ENCODE measurements at places on chromosomes 1 and 21.

DNA sequence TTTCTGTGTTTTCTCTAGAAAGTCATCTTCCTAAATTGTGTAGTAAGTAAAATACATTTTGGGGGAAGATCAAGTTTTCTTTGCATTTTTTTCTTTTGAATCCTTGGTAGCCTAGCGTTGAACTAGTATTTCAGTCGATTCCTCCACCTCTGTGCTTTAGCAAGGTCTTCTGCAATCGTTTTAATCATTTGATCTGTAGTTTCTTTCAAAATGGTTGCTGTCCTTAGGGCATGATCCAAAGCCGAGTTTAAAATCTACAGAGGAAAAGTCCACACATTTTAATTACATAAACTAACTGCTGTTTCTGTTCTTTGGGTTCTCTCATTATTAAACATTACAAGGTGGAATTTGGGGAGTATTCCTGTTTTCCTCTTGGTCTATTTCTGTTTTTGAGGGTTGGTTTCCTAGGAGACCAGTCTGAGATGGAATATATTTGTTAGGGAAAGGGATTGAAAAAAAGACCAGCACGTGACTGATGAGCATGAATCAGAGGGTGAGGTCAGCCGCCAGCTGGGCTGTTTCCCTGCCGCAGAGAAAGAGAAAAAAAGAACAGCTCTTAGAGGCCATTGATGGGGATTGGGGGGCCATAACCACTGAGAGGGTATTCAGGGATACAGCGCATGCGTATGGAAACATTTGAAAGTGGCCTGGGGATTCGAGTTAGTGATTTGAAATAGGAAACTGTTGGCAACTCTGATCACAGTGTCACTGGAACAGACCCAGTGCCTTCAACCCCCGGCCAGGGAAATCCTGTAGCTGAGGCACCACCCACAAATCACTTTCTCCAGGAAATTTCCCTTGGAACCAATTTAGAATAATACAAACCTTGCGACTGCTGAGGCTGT lies 40.6 kb downstream of the AKNAD1 start:
- DNase-seq, result no peak

- no peak for DNase-seq
Observed at GRCh38 chr21:16307256-16307655, 577.5 kb downstream of the USP25 start.

GRCh38 chr1:99327357-99327756 lies 63.1 kb downstream of the PLPPR4 start:
- DNase-seq, result no peak

GRCh38 chr1:226215239-226215638 lies 8.2 kb upstream of the MIXL1 start:
- DNase-seq, result no peak

GRCh38 chr1:69733061-69733460 lies 165.3 kb downstream of the LRRC7 start:
- DNase-seq, result no peak

GRCh38 chr1:109298666-109299557 lies 7.9 kb downstream of the MYBPHL start:
- DNase-seq, result no peak

GRCh38 chr1:39453603-39454002 lies 37.8 kb upstream of the BMP8A start:
- no peak for DNase-seq

DNA sequence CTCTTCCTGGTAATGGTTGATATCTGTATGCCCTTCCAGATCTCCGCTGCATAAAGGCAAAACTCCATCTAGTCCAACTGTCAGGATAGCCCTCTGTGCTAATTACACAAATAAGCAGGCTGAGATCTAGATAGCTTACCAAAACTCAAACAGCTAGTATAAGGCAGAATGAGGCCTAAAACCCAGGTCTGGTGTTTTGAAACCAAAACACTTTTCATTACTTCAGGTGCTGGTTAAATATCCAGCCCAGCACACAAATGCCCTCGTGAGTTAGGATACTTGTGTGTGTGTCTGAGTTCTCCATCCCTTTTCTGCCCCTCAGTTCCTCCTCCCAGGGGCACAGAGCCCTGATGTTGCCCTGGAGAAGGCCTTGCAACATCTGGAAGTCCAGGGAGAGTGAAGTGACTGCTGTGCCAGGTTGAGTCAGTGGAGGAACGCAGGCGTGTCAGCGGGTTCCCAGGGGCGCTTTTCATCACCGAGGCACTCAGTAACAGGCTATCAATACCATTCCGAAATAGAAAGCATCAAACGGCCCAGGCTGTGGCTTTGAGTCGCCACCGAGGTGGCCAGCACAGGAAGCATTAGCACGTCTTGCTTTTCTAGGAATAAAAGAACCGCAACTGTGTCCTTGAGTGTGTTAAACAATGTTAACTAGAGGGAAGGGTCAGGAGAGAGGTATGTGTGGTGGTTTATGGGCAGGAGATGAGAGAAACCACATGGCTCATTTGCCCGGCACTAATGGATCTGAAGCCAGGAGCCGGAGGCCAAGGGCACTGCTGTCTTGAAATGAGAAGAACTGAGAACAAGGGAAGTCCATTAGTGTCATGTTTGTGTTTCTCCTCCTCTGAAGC lies 90.7 kb upstream of the WLS start:
- no peak for DNase-seq

DNA sequence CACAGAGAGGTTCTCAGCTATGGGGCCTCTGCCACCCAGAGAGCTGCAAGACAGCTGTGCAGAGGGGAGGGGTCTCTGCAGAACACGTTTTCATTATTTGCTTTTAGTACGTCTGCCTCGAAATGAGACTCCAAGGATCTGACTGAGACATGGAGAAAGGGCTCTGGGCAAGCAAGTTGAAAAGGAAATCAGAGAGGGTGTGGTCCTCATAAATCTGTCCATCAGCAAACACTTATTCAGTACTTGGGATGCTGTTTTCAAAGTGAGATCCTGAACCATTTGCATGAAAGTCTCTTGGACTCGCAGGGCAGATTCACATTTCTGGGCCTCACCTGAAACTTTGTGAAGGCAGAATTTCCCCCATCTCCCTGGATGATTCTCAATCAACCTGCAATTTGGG lies 197.4 kb upstream of the GALNT2 start:
- DNase-seq, result no peak

- DNase-seq, result no peak
Observed at GRCh38 chr1:58249737-58250586, 296.6 kb downstream of the OMA1 start.

- no peak for DNase-seq
Observed at GRCh38 chr1:36239941-36240637, 15.8 kb downstream of the THRAP3 start.

DNA sequence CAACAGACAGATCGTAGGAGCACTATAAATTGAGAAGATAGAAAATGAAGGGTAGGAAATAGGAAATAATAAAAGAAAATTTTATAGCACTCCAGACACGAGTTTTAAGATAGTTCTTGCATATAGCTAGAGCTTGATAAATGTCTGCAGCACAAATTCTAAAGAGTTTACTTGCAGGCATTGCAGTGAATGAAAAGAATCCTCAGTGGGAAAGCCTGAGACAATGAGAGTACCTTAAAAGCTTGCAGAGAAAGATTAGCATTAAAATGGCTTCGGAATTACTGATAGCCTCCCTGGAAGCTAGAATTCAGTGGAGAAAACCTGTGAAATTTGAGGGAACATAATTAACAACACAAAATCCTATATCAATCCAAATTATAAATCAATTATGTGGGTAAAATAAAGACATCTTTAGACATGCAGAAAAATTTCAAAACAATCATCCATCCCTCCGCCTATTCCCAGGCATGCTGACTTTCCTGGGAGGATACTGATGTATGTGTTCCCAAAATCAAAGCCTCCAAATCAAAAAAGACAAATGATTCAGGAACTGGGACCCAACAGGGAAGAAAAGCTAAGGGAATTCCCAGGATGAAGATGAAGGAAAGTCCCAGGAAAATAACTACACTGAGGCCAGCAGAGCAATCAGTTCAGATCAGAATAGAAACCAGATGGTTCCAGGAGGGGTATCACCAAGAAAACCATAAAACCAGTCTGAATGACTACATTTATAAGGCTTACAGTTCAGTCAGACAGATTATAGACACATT lies 305.9 kb upstream of the USP25 start:
- DNase-seq, result no peak

DNA sequence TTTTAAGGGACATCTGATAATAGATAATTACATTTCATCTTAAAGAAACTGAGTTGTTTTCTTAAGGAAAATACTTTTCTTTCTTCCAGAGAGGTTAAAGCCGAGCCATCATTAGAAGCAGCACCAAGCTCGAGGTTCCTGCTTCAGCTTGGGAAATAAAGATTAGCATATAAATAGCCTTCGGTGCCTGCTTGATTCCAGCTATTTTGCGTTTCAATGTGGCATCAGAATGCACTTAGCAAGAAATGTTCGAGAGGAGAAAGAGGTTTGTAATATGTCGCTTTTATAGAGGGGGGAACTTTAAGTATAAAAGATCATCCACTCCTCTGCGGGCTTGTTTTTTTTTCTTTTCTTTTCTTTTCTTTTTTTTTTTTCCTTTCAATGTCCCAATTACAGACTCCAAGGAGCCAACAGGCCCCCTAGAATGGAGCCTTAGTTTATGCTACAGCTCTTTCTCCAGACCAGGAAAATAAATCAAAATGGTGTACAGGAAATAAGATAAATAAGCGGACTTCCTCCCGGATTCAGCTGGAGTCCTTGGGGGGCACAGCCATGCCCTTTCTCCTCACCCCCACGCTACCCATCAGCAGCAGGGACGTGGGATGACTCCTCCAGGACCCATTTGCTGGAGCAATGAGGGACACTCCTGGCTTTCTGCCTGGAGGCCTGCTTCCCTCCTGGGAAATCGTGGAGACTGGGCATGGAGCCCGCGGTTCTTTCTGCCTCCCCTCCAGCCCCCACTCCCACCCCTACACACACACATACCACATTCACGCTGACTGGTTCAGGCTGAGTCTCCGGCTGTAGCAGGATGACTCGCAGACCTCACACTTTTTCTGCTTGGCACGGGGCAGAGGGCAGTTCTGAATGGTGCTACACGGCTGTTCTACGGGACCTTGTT lies 131.6 kb downstream of the RRAGC start:
- DNase-seq, result no peak

DNA sequence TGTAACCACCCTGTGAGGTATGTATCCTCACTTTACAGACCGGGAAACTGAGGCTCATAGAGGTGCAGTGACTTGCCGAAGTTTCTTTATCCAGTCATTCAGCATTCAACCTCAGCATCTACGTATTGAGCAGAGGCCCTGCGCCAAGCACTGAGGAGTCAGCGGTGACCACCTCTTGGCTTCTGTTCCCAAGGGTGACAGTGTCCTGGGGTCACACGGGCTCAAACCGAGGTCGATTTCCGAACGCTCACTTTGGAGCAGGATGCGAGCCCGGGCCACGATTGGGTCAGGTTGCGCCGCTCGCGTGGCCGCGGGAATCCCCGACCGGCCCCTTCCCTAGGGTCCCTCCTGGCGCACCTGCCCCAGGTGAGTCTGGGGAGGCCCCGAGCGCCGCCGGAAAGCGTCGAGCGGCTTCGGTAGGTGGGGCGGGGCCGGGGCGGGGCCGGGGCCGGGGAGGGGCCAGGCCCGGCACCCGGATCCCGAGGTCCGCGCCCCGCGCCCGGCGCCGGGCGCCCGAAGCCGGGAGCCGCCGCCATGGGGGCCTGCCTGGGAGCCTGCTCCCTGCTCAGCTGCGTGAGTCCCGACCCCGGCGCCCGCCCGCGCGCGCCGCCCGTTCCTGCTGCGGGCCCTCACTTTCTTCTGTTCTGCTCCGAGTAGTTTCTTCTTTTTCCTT lies at the start of gene SERINC2:
SERINC2 (plus strand) TSS at position 482 of the 673 bp plus-strand sequence; CDS start at position 535, 53 bp downstream.
- DNase-seq, result no peak

GRCh38 chr1:56490619-56491018 lies 88.7 kb downstream of the PLPP3 start:
- no peak for DNase-seq

GRCh38 chr1:54538538-54538937 lies 9.5 kb upstream of the ACOT11 start:
- DNase-seq, result no peak

DNA sequence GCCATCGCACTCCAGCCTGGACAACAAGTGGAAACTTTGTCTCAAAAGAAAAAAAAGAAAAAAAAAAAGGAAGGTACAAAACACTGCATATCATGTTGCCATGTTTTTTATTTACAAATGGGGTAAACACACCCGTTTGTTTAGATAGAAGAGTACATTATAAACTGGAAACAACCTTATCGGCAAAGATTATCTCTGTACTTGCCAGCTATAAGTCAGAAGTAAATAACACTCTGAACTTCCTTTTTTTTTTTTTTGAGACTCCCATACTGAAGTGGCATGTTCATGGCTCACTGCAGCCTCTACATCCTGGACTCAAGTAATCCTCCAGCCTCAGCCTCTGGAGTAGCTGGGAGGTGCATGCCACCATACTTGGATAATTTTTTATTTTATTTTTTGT lies 21.9 kb downstream of the USP48 start:
- no peak for DNase-seq

GRCh38 chr1:30756545-30757351 lies 826 bp downstream of the LAPTM5 start:
- DNase-seq, result peak; percentile 72

GRCh38 chr21:42809577-42810475 lies 69.5 kb downstream of the WDR4 start:
- DNase-seq, result no peak

DNA sequence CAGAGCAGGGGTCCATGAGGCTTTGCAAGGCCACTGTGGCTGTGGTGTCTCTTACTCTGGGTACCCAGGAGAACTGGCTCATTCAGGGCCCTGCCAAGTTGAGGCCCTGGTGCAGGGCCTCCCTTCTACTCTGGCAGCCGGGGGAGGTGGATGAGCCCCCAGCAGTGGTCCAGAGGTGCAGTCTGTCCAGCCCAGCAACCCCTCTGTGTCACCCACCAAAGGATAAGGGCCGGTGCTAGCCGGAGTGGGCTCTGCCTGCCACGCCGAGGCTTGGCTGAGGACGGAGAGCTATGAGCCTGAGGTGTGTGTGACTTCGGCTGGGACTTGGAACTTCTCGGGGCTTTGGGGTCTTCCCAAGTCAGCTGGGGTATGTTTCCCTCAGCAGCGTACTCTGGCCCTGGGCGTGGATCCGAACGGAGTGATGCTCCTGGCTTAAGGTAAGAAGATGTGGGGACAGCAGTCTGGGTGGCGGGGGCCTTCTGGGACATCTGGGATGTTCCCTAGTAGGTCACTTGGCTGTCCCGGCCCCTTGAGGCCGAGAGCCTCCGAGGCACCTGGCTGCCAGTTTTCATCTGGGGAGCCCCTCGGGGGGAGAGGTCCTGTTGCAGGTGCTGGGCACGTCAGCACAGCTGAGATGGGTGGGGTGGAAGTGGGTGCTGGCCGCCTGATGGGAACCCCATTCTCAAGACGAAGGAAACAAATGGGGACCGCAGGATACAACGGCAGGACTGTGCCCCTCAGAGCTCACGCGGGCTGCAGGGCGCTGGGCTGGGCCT lies 25.9 kb downstream of the RUNX3 start:
- no peak for DNase-seq

Measured in activated CD4-positive, alpha-beta T cell treated with anti-CD3 and anti-CD28 coated beads, Interleukin-2, amount 50 U/mL, for 24 hours (primary cell).